Cerebellum (tissue), 4 donors: ENCODE measurements at places on chromosomes 11 and 22.

DNA sequence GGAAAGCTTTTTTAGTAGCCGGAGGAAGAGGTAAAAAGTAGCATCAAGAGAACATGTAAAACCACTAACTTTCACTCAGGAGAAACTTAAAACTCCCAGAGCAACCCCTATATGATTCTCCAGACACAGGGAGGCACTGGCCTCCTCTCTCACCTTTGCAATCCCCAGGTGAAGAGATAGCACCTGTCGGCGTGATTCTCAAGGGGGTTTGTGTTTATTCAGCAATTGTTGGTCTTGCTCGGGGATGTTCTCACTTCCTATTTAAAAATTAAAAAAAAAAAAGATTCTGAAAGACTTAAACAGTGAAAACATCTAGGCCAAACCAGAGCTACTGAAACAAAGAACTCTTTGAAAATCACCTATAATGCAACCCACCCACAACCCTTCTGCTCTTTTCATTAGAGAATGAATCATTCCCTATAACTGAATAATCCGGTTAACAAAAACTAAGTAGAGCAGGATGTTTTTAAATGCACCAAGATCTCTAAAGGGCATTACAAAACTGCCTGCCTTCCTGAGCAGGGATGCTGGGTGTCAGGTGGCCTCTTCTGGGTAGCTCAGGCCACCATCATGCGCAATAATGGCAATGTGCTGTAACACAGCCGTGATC is 24.9 kb downstream of the DHCR7 start:
- DNase-seq, result no peak

DNA sequence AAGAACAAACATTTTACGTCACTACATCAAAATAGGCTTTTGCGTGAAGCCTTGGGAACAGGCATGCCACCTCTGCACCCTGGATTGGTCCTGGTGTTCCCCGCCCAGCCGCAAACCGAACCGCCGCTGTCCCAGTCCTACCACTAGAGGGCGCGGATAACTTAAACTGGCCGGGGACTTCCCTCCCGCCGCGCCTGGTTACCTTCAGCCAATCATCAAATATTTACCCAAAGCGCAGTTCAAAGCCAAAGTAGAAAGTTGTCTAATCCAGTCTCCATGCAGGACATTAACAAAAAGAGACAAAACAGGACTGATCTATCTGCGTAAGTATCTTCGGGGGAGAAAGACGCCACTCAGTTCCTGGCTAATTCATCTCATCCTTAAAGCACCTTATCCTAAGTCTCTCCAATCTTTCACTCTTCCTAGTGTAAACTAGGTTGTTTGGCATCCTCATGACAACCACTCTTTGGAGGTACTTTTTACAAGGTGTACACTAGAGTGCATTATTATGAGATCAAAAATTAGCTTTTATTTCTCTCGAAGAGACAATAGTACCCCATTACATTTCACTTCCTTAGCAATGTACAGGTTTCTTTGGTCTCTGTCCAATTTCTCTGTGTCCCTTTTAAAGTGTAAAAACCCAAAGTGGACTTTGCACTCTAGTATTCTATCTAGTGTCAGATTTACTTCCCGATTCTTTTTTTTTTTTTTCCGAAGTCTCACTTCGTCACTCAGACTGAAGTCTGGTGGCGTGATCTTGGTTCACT is 3.9 kb upstream of the CRY2 start:
- peak; percentile 83 for DNase-seq

DNA sequence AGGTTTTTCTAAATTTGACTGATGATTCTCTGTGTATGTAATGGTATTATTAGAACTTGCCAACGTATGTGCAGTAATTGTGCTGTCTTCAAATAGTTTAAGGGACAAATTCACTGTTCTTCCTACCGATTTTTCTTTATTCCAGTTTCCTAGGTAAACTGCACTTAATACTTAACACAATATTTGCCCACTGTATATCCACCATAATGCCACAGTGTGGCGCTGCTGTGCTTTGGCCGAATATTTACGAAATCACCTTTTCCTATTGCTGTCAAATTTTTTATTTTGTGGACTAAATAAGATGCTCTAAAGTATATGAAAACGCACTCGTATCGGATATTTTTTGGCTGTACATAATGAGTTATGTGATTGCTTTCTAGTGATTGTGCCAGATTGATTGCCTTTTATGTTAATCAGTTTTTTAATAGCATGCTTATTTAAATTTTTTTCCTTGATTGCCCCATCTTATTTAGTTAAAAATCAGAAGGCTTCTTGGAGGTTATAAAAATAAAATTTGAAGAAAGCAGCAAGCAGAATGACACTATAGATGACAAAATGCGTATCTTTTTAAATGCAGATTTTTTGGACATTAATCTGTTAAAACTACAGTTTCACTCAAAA is 10.5 kb downstream of the AASDHPPT start:
- no peak for DNase-seq

GRCh38 chr11:13152264-13152663 is 125.3 kb upstream of the BMAL1 start:
- DNase-seq, result no peak

DNA sequence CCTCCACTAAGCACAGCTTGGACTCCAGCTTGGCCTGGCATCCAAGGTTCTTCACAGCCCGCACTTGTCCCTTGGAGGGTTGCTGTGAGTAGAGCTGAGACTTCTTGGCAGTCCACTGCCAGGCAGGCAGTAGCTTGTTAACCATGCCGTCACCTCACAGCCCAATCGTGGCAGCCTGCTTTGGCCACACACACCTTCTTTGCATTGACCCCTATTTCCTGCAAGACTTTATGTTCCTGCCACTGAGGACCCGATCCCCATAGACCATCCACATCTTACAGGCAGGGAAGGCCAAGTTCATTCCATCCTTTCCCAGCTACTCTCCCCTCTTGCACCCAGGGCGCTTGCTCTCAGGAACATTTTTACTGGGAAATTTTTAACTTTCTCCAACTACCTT is 2.5 kb upstream of the PYGM start:
- DNase-seq, result peak; percentile 47

DNA sequence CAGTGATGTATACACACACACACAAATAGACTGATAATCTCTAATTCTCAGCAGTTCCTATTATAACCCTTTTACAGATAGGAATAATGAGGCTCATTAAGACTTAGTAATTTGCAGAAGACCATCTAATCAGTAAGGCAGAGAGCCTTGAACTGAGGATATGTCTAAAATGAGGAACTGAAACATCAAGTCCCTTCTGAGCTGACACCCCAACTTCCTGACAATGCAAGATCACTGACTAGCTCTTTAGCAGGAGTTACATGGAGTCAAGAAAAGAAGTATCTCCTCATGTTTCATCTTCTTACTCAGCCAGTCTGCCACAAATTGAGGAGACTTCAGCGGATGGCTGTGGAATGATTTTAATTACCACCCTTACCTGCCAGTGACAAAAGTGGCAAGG is 193.0 kb downstream of the MSANTD4 start:
- DNase-seq, result no peak

DNA sequence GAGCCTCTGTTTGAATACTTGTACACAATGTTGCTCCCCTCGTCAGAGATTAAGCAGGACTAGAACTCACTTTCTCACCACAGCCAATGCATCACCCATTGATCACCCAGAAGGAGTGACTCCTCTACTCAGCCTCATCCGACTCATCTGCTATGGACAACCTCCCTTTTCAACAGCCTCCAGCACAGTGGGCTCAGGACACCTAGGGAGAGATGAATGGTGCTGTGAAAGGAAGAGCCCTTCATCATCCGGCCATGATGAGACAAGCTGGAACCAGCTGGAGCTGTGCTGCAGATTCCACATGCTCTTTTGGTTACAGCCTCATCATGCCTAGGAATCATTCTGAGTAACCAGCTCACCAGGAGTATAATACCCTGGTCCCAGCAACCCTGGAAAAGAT is 15.5 kb downstream of the C11orf91 start:
- no peak for DNase-seq

GRCh38 chr22:47630741-47631534 is 868.5 kb downstream of the TBC1D22A start:
- no peak for DNase-seq
